ENCODE measurements at places on chromosomes 2 and 18. TPM values are rescaled to one million over a fixed set of nuclear protein-coding genes. Genes with fewer than 3 reads are reported as not detected.

The TGFA gene
- 0.55 TPM for total RNA-seq

The CNNM4 gene
- 5.8 TPM for total RNA-seq

The UGT1A4 gene
- not detected for total RNA-seq

The TRAPPC8 gene
- 31.5 TPM for total RNA-seq

The DOK6 gene
- 3.1 TPM for total RNA-seq

DNA sequence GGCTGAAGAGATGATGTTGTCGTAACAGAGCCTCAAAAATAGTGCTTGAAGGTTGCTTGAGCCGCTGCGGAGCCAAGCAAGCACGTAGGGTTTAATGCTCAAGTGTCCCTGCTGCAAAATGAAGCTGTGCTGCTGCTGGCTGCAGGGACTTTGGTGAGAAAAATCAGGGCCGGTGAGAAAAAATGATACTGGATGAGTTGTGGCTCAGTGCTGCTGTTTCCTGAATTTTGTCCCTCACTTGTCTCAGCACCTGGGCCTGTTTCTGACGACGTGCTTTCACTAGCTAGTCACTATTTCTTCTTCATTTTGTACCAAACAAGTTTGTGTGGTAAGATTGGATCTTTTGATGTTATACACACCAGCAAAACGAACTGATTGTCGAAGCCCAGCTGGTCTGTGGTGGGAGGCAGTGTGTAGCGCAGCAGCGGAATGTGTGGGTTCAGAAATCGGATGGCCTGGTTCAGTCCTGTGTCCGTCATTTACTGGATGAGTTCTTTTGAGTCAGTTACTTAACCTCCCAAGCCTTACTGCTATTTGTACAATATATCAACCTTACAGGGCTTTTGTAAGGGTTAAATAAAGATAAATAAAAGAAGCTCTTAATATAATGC, 172.8 kb upstream of the FOSL2 start:
- H3K36me3 ChIP-seq, result no peaks in the 10 kb centered on the region
- DNase-seq, result peak; percentile 36
- H3K27me3 ChIP-seq, result no peaks in the 10 kb centered on the region
- H3K4me1 ChIP-seq, result peaks cover 6% of the 10 kb centered on the region

DNA sequence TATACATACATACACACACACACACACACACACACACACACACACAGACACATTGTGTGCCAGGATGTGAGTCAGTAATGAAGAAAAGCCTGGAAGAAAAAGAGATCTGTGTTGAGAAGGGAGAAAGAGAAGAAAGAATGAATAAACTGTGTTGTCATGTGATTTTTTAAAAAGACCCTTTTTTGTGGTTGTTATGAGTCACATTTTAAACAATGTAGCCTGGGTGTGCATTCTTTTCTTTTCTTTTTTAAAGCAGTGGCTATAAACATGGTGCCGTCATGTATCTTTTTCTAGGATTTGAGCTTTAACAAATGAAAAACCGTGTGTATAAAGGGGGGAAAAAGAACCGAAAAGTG, 87.2 kb downstream of the NRP2 start:
- H3K36me3 ChIP-seq, result peaks cover 18% of the 10 kb centered on the region
- peaks cover 28% of the 10 kb centered on the region for H3K4me1 ChIP-seq
- H3K27ac ChIP-seq, result peak overlapping the region; percentile 80
- H3K4me3 ChIP-seq, result no peak overlapping the region

GRCh38 chr2:11669454-11670291, at the start of gene NTSR2:
Gene NTSR2 (minus strand): TSS chr2:11670195. CDS start chr2:11670129, 66 bp downstream.
- H3K4me3 ChIP-seq, result no peak within 1 kb of the TSS
- no peak within 1 kb of the TSS for H3K27ac ChIP-seq
- peak; percentile 47 for DNase-seq
- H3K4me1 ChIP-seq, result no peaks in the 10 kb centered on the region
- peaks cover 32% of the 10 kb centered on the region for H3K27me3 ChIP-seq

- no peak overlapping the region for H3K27ac ChIP-seq
- H3K36me3 ChIP-seq, result no peaks in the 10 kb centered on the region
- H3K4me3 ChIP-seq, result peak overlapping the region; percentile 67
- peaks cover 65% of the 10 kb centered on the region for H3K27me3 ChIP-seq
- H3K4me1 ChIP-seq, result peaks cover 32% of the 10 kb centered on the region
- DNase-seq, result peak; percentile 36
Measured at GRCh38 chr2:46298522-46299353, 1.5 kb downstream of the EPAS1 start.

- no peaks in the 10 kb centered on the region for H3K27me3 ChIP-seq
- no peaks in the 10 kb centered on the region for H3K36me3 ChIP-seq
Measured at GRCh38 chr2:96485751-96486651, 19.2 kb downstream of the NEURL3 start.

DNA sequence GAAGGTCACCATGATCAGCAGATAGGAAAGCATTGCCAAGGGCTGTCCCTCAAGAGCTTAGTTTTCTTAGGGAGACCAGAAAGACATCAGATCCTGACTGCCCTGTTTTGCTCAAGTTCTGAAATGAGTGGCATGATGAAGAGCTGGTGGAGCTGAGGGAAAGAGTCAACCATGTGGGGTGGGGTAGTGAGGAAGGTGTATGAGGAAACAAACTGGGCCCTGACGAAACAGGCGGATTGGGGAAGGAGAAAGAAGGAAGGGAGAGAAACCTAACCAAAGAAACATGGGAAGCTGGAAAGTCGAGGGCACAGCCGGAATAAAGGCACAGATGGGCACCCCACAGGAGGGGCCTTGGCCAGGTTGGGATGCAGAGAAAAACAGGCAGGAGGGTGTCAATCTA, 8.0 kb downstream of the TGOLN2 start:
- no peak overlapping the region for H3K27ac ChIP-seq
- no peak for DNase-seq
- H3K27me3 ChIP-seq, result no peaks in the 10 kb centered on the region
- no peak overlapping the region for H3K4me3 ChIP-seq
- H3K36me3 ChIP-seq, result peaks cover 53% of the 10 kb centered on the region

GRCh38 chr2:203687165-203687564, 19.3 kb upstream of the CD28 start:
- H3K4me3 ChIP-seq, result no peak overlapping the region
- no peak overlapping the region for H3K27ac ChIP-seq
- no peaks in the 10 kb centered on the region for H3K27me3 ChIP-seq
- peak; percentile 80 for DNase-seq
- H3K36me3 ChIP-seq, result no peaks in the 10 kb centered on the region
- H3K4me1 ChIP-seq, result peaks cover 53% of the 10 kb centered on the region

- no peak overlapping the region for H3K4me3 ChIP-seq
- H3K27ac ChIP-seq, result no peak overlapping the region
- H3K36me3 ChIP-seq, result no peaks in the 10 kb centered on the region
- no peaks in the 10 kb centered on the region for H3K27me3 ChIP-seq
- peaks cover 21% of the 10 kb centered on the region for H3K4me1 ChIP-seq
Measured at GRCh38 chr18:44518091-44518615, 162.5 kb upstream of the SETBP1 start.

- H3K27ac ChIP-seq, result peak overlapping the region; percentile 99
- peak; percentile 14 for DNase-seq
- H3K27me3 ChIP-seq, result no peaks in the 10 kb centered on the region
- peaks cover 29% of the 10 kb centered on the region for H3K36me3 ChIP-seq
Measured at GRCh38 chr2:200863782-200864175, 679 bp downstream of the CLK1 start.

DNA sequence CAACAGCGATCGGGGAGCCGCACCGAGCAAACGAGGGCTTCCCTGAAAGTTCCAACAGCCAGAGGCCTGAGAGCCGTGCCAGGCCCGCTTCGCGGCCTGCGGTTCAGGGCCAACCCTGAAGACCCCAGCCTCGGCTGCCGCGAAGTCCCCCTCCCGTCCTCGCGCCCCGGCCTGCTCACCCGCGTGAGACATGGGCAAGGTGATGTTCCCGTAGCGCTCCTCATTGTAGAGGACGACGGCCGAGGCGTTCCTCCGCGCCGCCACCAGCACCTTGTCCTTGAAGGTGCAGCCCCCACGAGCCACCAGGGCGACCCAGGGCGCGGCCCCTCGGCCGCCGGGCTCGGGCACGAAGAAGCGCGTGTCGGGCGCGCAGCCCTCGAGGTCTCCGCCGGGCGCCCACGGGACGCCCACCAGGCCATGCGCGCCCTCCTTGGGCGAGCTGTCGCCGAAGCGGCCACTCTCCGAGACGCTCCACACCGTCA, 510 bp downstream of the RNF149 start:
- H3K36me3 ChIP-seq, result no peaks in the 10 kb centered on the region
- no peaks in the 10 kb centered on the region for H3K27me3 ChIP-seq
- peak overlapping the region; percentile 68 for H3K27ac ChIP-seq
- peaks cover 22% of the 10 kb centered on the region for H3K4me1 ChIP-seq
- peak overlapping the region; percentile 75 for H3K4me3 ChIP-seq

Data from astrocyte (in vitro differentiated cells and primary cell).